ENCODE measurements at places on chromosomes 5 and 9.

- no peak for DNase-seq
Observed at GRCh38 chr9:130368631-130369103, 76.1 kb upstream of the ASS1 start.

DNA sequence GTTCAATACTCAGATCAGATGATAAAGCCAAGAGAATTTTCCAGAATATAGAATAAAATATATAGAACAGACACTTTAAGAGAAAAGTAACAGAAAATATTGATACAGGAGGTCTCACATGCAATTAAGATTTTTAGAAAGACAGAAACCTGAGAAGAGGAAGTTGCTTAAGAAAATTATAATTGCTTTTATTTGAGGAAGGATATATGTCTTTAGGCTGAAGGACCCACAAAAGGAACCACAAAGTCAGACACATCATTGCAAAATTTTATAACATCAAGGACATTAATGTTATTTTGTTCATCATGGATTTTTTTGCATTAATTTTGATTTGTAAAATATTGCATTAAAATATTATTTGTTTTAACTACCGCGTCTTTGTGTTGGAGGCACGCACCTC is 141.5 kb downstream of the FSTL4 start:
- no peak for DNase-seq

DNA sequence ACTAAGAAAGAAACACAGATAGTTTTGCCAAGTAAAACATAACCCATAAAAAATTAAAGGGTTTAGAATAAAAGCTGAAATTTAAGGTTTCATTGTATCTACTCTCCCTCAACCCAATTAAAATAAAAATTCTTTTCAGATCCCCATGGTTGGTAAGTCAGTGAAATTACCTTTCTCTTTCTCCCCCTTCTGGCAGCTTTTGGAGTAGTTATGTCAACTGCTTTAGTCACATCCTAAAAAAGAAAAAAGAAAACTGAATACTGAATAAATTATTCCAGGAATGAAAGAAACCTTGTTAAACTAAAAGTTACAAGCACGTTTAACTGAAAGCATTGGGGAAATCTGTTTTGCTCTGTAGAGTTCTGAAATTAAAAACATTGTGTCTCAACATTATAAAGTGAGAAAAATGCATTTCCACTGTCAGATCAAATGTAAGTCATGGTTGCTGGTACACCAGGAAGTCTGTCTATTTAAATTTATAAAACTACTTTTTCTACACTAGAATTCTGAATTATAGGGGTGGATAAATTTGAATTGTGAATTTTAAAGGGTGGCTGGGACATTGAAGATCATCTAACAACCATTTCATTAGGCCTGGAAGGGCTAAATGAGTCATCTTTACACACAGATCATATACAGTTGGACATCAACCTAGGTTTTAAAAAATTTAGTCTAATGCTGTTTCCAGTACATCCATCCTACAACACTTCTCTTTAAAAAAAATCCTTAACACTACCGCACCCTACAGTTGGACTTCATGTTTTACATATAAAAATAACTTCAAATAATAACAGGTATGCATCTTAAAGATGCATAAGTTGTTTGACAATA is 24.7 kb downstream of the PSIP1 start:
- DNase-seq, result no peak

GRCh38 chr5:53173083-53173482 is 63.5 kb upstream of the MOCS2 start:
- DNase-seq, result no peak

DNA sequence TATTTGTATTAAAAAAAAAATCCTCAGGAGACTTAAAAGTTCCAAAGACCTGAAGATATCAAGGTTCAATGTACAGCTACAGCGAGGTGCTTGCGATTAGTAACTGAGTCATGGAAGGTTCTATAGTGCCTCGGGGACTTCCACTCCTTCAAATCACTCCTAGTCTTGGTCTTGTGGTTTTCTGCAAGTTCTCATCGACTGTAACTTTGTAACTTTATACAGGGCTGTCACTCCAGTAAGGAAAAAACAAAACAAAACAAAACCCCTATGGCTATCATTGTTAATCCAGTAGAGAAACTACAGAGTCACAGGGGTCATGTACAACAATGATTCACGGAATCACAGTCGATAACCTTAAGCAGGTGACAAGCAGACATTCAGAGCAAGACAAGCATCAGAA is 39.8 kb upstream of the SELENOP start:
- DNase-seq, result no peak

- DNase-seq, result no peak
Observed at GRCh38 chr5:74862221-74862620, 4.0 kb downstream of the FAM169A start.

DNA sequence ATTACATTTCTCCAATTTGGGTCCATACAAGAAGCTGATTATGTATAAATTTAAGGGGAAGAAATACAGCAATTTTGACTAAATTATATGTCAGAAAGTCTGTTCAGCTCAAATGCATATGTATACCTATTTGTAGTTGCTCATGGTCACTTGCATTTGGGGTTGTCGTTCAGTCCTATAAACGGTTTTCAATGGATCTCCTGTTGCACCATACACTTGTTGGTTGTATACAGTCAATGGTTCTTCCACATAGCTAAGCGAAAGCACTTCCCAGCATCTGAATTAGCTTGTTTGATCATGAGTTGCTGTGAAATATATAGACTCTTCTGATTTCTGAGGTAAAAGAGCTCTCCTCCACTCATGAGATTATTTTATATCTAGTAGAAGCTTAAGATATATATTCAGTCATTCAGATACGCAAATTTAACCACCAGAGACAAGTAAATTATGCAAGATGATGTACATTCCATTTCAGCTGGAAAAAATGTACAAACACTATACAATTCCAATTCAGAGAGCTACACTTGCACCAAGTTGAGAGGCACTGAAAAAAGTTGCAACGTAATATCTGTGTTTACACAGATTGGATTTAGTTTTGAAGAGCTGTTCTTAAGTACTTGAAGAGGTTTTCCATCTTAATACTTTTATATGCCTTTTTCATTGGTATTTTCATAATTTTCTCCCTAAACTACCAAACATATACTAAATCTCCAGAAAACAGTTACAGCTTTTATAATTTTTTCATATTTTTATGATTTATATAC is 64.4 kb upstream of the POU5F2 start:
- DNase-seq, result no peak

DNA sequence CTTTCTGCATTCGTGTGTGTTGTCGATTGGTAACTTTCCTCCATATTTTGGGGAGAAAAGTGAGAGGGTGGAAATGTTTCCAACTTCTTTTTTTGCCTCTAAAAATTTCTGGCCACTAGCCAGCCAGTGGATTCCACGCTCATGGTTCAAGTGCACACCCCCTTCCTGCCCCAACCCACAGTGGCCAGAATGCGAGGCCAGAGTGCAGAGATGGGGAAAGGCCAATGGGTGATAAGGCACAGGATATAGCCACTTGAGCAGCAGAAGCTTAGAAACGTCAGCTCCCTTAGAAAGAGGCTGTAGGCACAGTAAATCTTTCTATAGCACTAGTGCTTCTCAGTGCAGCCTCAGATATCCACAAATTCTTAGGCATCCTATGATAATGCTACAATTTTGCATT is 75.8 kb upstream of the ADRB2 start:
- no peak for DNase-seq

- DNase-seq, result no peak
Observed at GRCh38 chr5:142800776-142801494, 30.8 kb downstream of the ARHGAP26 start.

GRCh38 chr5:136814619-136815378 is 449.5 kb upstream of the TRPC7 start:
- no peak for DNase-seq

GRCh38 chr5:147752033-147752432 is 30.5 kb downstream of the JAKMIP2 start:
- no peak for DNase-seq

- no peak for DNase-seq
Observed at GRCh38 chr5:6748142-6748541, 34.9 kb downstream of the TENT4A start.

DNA sequence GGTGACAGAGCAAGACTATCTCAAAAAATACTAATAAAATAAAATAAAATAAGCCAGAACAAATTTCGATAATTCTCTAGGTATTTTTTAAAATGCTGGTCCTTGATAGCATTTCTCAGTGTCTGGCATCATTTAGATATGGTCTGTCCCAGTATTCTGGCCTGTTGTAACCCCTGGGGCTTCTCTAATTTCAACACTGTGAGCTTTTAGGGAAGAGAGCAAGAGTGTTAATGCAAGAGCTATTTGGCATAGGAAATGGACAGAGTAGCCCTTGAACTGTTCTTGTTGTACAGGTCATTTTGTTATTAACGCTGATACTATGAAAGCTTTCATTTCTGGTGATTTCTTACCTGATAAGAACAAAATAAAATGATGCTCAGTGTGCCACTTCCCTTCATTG is 112.2 kb upstream of the ZNF608 start:
- DNase-seq, result no peak

DNA sequence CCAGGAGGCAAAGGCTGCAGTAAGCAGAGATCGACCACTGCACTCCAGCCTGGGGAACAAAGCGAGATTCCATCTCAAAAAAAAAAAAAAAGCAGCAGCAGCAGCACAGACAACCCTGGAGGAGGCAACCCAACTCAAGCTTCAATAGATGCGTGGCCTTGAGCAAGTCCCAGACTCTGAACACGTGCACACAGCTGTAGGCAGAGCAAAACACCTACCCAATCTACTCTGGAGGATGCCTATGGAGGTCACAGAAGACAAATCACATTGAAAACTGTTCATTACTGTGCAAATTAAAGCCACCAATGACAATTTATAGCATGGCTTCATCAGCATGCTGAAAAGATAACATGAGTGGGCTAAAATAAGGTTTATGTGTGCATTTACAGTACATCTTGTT is 7.2 kb downstream of the TLE1 start:
- DNase-seq, result no peak

DNA sequence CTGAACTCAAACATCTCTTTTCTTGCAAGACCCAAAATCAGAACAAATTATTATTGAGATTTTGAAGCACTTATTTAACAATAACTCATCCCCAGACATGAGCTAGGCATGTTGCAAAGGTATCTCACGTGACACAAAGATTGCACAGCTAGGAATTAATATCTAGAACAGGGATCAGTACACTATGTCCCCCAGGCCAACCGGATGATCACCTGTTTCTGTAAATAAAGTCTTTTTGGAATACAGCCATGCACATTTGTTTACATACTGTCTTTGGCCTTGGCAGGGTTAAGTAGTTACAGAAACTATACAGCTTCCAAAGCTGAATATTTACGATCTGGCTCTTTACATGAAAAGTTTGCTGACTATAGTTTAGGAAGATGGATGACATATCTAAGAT is 287.7 kb downstream of the ACTL7B start:
- DNase-seq, result no peak
